Right renal cortex interstitium (tissue), 3 donors: ENCODE measurements at places on chromosomes 3 and 15. TPM values are rescaled to one million over a fixed set of nuclear protein-coding genes. Genes with fewer than 3 reads are reported as not detected.

DNA sequence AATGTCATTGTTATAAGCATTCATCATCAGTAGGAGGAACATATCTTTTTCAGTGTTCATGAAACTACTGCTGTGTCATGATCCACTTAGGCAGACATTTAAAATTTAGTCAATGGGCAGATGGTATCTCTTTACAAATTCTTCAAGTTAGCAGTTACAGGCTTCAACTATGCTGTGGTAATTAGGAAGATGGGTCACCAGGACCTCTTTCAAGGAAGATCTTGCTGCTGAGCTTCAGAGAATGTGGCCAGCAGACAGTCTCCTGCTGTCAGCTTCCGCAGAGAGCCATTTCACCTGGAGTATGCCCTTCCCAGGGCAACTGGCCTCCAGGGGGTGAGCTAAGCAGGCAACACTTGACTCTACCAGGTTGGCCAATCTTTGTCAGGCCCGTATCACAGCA lies 19.4 kb downstream of the IFT57 start:
- no peak for DNase-seq

- no peak for DNase-seq
Measured at GRCh38 chr3:135141160-135141559, 346.1 kb downstream of the EPHB1 start.

DNA sequence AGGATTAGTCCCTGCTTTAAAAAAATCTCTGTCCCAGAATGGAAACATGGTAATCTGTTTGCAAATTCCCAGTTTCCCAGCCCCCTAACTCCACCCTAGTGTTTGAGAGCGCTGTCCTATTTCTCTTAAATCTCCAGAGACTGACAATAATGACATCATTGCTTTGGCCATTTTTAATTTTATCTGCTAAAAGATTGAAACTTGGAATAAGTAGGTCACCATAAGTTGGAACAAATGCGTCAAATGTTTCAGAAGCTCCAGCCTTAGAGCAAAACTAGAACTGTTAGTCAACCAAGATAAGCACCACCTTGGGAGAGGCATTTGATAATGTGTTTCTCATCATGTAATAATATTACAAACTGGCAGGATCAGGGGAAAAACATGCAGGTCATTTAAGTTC lies 25.7 kb upstream of the MB21D2 start:
- DNase-seq, result no peak

DNA sequence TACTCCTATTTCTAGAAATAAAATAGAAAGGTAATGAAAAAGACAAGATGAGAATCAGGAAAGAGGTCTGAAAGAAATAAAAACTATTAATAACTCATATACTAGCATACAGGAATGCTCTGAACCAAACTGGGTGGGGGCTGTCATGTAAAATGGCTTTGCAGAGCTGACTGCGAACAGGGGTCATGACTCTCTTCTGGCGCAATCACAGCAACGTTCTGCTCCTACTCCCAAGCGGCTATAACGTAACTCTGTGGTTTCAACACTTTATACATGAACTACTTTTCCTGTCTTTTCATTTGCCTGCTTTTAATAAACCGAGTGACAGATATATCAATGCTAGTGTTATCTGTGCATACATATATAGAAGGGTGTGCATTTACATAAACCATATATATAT lies 116.7 kb downstream of the DLG1 start:
- no peak for DNase-seq

GRCh38 chr3:194937144-194937543 lies 251.5 kb downstream of the FAM43A start:
- no peak for DNase-seq

- no peak for DNase-seq
Measured at GRCh38 chr3:61922118-61922517, 360.7 kb downstream of the PTPRG start.

DNA sequence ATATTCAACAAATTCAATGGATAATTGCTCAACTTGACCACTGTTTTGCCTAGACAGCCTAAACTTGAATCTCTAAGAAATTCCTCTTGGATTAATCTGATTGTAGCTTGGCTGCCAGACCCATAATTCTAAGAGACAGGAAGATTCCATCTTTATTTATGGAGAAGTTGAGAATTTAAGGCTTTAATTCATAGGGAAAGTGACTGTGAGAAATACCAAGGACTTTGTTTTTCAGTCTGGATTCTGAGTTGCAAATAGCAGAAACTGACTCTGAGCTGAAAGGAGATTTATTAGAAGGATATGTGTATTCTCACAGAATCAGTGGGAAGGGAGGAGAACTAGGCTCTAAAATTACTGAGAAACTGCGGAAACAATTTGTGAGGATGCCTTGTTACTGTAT lies 195.7 kb downstream of the OXSM start:
- no peak for DNase-seq

DNA sequence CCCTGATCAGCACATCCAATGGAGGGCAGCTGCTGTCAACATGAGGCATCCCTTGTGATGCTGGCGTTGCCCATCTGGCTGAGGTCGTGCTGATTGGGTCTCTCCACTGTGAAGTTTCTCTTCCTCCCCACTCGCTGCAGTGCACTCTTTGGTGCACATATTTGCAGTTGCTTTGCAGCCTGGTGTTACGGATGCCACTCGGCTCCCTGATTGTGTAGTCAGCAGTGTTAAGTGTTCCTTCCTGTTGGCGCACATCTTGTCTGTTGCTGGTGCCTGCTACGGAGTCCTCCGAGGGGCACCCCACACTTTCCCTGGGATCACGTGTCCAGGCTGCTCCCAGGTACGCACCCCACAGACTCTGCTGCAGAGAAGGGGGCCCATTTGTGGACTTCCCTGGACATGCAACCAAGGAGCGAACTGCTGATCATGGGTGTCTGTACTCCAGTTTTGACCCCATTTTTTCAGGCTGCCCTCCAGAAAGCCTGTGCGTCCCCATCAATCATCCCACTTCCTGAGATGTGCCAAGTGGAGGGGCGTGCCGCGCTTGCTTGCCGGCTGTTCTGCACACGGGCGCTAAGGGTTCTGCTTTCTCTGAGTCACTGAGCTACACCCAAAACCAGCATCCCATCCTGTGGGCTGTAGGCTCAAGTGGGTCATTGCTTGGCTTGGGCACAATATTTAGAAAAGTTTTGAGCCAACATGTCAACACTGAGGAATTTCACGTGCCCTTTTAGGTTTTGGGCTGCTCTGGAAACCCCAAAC lies 98.6 kb downstream of the FBLN2 start:
- DNase-seq, result no peak

GRCh38 chr3:126465928-126466544 lies 9.7 kb downstream of the ZXDC start:
- no peak for DNase-seq

The SLC7A14 gene
- 1.2 TPM for polyA plus RNA-seq

GRCh38 chr15:98294126-98294525 lies 333.6 kb downstream of the ARRDC4 start:
- DNase-seq, result no peak

The AADACL2 gene
- polyA plus RNA-seq, result not detected

GRCh38 chr3:149702691-149703441 lies 45.0 kb upstream of the WWTR1 start:
- DNase-seq, result no peak

- DNase-seq, result no peak
Measured at GRCh38 chr15:41546851-41547786, 3.1 kb upstream of the RPAP1 start.

The CNTN3 gene
- 5.8 TPM for polyA plus RNA-seq

- no peak for DNase-seq
Measured at GRCh38 chr3:40116478-40117177, 192.9 kb upstream of the EIF1B start.

The CD80 gene
- 0.12 TPM for polyA plus RNA-seq

The HCLS1 gene
- polyA plus RNA-seq, result 8.0 TPM

GRCh38 chr3:66276705-66277274 lies 56.0 kb downstream of the SLC25A26 start:
- DNase-seq, result no peak

The OR5H14 gene
- polyA plus RNA-seq, result not detected

The ITGA11 gene
- polyA plus RNA-seq, result 3.9 TPM

- DNase-seq, result no peak
Measured at GRCh38 chr3:25386686-25387255, 41.3 kb upstream of the RARB start.

DNA sequence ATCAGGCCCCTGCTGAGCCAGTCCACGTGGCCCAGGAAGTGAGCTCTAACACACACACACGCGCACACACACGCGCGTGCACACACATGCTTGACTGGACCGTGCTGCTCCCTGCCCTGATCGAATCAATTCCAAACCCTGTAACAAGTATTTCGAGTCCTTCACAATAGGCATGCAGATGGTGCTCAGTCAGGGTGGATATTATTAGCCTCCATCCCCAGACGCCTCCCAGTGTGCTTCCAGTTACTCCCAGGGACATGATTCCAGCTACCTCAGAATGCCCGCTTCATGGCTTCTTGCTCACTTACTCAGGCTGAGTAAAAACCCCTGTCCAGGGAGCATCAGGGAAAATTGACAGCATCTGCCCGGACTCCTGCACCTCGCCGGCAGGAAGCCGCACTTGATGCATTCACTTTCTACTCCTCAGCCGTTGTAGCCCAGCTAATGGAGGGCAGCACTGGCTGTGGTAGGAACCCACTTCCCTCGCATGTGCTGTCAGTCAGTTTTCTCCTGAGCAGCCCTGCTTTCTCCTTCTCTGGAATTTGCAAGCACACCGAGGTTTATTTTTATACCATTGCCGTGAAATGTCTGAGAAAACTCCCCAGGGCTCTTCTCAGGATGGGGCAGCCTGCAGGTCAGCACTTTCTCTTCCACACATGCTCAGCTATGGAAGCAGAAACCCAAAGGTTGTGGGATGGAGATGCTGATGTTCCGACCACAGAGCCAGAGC lies 126.1 kb upstream of the ABHD17C start:
- DNase-seq, result no peak

DNA sequence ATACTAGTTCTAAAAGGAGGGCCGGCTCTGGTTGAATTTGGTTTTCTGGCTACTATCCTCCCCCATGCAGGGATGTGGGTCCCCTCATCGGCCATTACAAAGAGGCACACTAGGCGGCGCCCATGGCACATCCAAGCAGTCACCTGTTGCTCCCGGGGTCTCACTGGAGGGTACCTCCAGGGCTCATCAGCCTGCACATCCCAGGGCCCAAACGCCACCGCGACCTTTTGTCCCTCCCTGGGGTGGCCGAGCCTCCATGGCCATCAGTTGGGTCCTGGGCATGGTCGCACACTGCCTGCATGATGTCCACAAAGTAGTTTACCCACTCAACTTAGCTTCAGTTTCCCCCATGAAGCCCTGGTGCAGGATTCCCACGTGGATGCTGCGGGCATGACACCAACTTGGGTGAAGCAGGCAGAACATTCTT lies 28.3 kb downstream of the IDH3A start:
- DNase-seq, result no peak

The LPP gene
- 25.4 TPM for polyA plus RNA-seq

The GOLGA6A gene
- polyA plus RNA-seq, result 0.04 TPM

GRCh38 chr3:169350228-169350627 lies 313.3 kb downstream of the MECOM start:
- no peak for DNase-seq

The SLC9C1 gene
- polyA plus RNA-seq, result 0.80 TPM

DNA sequence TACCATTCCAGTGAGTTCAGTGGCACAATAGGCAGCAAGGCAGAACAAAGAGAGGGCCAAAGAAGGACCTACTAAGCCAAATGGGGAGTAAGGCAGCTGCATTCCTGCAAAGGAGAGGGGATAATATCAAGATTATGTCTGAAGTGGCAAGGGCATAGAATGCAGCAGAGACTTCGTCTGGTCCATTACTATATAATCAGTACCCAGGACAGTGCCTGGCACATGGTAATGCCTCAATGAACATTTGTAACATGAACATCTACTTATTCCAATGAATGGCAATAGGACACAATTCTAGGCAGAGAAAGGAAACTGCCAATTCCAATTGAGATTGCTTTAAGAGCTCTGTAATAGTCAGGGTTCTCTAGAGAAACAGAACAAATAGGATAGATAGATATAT lies 82.1 kb upstream of the STAC start:
- no peak for DNase-seq

GRCh38 chr3:114884213-114884923 lies 262.7 kb downstream of the ZBTB20 start:
- DNase-seq, result no peak

The PARP14 gene
- polyA plus RNA-seq, result 26.8 TPM

The STARD5 gene
- polyA plus RNA-seq, result 4.8 TPM

DNA sequence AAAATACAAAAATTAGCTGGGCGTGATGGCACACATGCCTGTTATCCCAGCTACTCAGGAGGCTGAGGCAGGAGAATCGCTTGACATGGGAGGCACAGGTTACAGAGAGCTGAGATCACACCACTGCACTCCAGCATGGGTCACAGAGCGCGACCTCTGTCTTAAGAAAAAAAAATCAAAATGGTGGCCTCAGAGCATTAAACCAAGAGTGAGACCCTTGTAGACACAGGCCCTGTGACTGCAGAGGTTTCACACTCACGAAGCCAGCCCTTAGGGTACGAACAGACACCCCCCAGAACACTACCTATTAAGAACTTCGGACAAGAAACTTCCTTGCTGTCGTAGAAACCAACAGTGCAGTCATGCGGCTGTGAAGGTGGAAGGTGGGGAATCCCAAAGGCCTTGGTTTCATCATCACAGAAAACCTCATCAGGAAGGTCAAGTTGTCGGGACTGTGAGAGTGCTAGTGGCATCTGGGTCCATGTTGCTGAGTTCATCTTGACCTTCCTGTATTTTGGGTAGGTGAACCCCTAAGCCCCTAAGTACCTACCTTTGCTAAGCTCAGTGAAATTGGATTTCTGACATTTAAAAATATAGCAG lies 4.8 kb upstream of the PDE8A start:
- no peak for DNase-seq

DNA sequence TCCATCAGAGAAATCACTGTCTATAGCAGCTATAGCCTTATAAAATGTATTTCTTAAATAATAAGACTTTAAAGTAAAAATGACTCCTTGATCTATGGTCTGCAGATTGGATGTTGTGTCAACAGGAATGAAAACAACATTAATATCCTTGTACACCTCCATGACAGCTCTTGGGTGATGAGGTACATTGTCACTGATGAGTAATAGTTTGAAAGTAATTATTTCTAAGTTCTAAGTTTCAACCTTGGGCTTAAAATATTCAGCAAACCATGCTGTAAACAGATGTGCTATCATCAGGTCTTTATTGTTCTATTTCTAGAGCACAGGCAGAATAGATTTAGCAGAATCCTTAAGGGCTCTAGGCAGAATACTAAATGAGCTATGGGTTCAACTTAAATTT lies 568.2 kb upstream of the BCHE start:
- DNase-seq, result no peak

The ZNF80 gene
- polyA plus RNA-seq, result not detected

GRCh38 chr15:28955160-28955992 lies 69.6 kb downstream of the APBA2 start:
- DNase-seq, result peak; percentile 69

DNA sequence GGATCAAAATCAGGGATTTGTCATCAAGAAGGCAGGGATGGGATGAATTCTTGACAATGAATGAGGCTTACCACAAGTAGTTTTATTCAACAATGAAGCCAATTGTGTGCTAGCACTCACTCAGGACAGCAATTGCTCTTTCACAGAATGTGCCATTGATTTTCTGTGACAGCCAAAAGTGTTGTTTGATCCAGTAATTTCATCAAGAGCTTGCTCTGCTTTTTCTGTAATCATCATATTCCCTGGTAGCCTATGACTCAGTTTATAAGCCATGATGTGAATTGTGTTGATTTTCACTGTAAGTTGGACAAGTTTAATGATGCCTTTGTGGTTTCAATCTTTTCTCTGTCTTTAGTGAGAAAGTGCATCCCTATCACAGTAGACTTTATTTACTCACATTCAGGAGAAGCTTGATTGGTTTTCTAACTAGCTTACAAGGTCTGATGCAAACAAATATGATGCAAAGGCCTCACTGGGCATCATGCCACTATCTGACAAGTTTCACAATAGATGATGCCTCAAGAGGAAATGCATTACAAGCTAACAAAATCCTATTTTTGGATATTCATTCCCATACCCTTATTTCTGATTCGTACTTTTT lies 13.6 kb upstream of the CSRNP1 start:
- no peak for DNase-seq

The CYP8B1 gene
- polyA plus RNA-seq, result 0.83 TPM

The UROC1 gene
- 0.07 TPM for polyA plus RNA-seq
